ENCODE measurements at places on chromosomes 5 and 9.

GRCh38 chr5:137372773-137373160 lies 126.4 kb downstream of the SPOCK1 start:
- peak; percentile 27 for DNase-seq

- no peak for DNase-seq
Measured at GRCh38 chr9:677461-678097, 163.9 kb upstream of the DMRT1 start.

- no peak for DNase-seq
Measured at GRCh38 chr5:41736641-41737040, 133.6 kb downstream of the OXCT1 start.

- DNase-seq: no peak
Measured at GRCh38 chr5:179272326-179273072, 72.8 kb downstream of the ADAMTS2 start.

GRCh38 chr5:60487885-60488442 lies 212.0 kb downstream of the DEPDC1B start:
- no peak for DNase-seq

- DNase-seq: no peak
Measured at GRCh38 chr5:94184870-94185269, 433.5 kb downstream of the KIAA0825 start.

DNA sequence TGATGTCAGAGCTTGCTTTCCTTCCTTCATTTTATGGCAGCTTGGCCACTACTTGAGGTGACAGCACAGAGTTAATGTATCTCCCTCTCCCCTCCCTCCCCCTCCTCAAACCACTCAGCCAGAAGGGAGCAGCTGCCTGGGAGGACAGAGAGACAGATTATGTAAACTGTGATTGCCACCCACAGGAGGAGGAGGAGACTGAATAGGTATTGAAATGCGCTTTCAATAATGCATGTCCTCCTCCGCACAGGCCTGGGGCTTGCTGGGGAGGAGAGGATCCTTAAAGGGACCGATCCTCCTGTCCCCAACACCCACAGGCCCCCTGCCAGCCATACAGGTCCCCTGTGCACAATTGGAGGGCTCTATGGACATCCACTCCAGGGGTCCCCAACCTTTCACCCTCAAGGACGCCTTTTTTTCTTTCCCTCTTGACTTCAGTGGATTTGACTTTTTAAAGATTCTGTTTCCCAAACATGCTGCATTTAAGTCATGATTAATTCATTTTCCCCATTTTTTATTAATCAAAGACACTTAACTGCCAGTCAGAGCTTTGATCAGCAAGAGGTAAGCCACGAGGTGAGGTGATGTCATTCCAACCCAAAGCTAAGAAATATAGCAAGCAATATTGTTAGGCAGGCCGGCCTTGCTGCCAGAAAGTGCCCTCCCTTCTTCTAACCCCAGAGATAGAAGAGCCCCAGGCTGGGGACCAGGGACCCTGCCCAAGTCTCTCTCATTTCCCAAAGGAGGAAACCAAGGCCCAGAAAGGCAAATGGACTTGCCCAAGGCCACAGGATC lies 47.5 kb upstream of the CPLX2 start:
- DNase-seq: no peak

DNA sequence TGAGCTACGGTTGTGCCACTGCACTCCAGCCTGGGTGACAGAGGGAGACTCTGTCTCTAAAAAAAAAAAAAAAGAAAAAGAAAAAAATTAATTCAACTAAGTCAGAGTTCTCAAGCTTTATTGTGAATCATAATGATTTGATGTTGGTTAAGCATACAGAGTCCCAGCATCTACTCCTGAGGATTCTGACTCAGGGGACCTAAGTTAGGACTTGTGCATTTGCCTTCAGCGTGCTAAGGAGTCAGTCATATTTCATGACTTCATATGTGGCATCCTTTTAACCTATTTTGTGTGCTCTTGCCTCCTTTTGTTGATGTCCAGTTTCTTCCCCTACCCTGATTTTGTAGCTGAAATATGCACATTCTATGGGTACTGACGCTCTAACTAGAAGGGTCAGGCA lies 2.9 kb downstream of the MYOZ3 start:
- DNase-seq: no peak

DNA sequence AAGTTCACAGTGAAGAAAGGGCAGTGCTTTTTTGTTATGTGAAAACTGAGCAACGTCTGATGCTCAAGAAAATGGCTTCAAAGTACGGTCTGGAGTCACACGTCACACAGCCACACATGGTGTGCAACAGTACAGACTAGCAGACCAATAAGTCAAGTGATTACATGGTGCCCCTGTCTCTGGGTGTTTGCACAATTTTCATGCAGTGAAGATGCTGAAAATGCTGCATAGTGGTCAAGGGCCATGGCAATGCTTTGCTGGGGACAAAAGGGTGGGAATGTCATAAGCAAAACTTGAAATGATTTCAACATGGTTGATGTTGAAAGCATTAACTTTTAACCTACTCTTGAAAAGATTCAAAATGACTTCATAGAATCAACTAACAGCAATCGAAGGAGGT lies 231.2 kb downstream of the EBF1 start:
- DNase-seq: no peak
